Upper lobe of right lung (tissue), 1 donor: ENCODE measurements at places on chromosomes 4 and X. TPM values are rescaled to one million over a fixed set of nuclear protein-coding genes. Genes with fewer than 3 reads are reported as not detected.

GRCh38 chrX:137052643-137053235 is 18.9 kb upstream of the GPR101 start:
- no peak for DNase-seq
- no peaks in the 10 kb centered on the region for H3K27me3 ChIP-seq
- no peak overlapping the region for H3K27ac ChIP-seq
- H3K4me3 ChIP-seq: peak overlapping the region; percentile 40
- no peaks in the 10 kb centered on the region for H3K36me3 ChIP-seq

- peaks cover 44% of the 10 kb centered on the region for H3K36me3 ChIP-seq
These were observed 11.0 kb downstream of the PGM2 start for GRCh38 chr4:37837446-37837845.

DNA sequence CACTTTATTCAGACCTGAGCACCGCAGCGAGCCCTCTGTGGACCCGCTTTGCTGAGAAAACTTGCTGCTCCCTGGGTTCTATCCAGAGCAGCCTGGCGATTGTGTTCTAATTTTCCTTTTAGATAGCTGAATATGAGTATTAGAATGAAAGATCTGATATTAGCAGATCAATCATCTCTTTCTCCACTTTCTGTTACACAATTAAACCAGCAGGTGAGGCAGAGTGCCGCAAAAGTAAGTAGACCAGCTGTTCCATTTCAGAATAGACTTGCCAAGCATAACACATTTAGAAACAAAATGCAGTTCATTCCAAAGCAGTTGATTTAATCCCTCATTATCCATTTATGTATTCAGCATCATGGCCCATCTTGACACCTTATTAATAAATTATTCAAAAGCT is 58.6 kb downstream of the PALLD start:
- peaks cover 3% of the 10 kb centered on the region for H3K4me1 ChIP-seq
- no peak overlapping the region for H3K4me3 ChIP-seq
- no peak for DNase-seq
- no peaks in the 10 kb centered on the region for H3K36me3 ChIP-seq
- no peak overlapping the region for H3K27ac ChIP-seq
- H3K27me3 ChIP-seq: no peaks in the 10 kb centered on the region

- no peaks in the 10 kb centered on the region for H3K27me3 ChIP-seq
- DNase-seq: no peak
- H3K4me1 ChIP-seq: peaks cover 7% of the 10 kb centered on the region
- no peaks in the 10 kb centered on the region for H3K36me3 ChIP-seq
- no peak overlapping the region for H3K4me3 ChIP-seq
These were observed 27.4 kb upstream of the CAMK2D start for GRCh38 chr4:113788888-113789287.

DNA sequence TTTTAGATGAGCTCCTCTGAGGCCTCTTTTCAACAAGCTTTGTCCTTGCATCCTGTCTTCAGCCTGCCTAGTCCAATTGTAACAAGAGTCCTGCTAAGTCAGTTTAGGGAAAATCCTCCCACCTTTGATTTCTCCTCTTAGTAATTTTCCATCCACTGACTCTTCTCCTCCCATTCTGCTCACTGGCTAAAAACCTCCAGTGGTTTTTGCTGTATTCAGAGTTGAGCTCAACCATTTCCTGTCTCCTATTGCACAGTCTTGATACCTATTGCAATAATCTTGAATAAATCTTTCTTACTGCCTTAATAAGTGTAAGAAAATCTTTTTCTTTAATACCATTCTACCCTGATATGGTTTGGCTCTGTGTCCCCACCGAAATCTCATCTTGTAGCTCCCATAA is 117.8 kb upstream of the ENPP6 start:
- H3K4me3 ChIP-seq: no peak overlapping the region
- peaks cover 10% of the 10 kb centered on the region for H3K4me1 ChIP-seq
- no peak overlapping the region for H3K27ac ChIP-seq

GRCh38 chrX:70470850-70471289 is 26.2 kb downstream of the DLG3 start:
- H3K27ac ChIP-seq: no peak overlapping the region
- DNase-seq: no peak
- no peaks in the 10 kb centered on the region for H3K36me3 ChIP-seq
- H3K27me3 ChIP-seq: no peaks in the 10 kb centered on the region
- H3K4me1 ChIP-seq: no peaks in the 10 kb centered on the region
- no peak overlapping the region for H3K4me3 ChIP-seq

- peak overlapping the region; percentile 51 for H3K27ac ChIP-seq
- DNase-seq: no peak
- H3K4me1 ChIP-seq: no peaks in the 10 kb centered on the region
- peaks cover 20% of the 10 kb centered on the region for H3K36me3 ChIP-seq
These were observed 56.9 kb downstream of the ACOX3 start for GRCh38 chr4:8383451-8384160.

DNA sequence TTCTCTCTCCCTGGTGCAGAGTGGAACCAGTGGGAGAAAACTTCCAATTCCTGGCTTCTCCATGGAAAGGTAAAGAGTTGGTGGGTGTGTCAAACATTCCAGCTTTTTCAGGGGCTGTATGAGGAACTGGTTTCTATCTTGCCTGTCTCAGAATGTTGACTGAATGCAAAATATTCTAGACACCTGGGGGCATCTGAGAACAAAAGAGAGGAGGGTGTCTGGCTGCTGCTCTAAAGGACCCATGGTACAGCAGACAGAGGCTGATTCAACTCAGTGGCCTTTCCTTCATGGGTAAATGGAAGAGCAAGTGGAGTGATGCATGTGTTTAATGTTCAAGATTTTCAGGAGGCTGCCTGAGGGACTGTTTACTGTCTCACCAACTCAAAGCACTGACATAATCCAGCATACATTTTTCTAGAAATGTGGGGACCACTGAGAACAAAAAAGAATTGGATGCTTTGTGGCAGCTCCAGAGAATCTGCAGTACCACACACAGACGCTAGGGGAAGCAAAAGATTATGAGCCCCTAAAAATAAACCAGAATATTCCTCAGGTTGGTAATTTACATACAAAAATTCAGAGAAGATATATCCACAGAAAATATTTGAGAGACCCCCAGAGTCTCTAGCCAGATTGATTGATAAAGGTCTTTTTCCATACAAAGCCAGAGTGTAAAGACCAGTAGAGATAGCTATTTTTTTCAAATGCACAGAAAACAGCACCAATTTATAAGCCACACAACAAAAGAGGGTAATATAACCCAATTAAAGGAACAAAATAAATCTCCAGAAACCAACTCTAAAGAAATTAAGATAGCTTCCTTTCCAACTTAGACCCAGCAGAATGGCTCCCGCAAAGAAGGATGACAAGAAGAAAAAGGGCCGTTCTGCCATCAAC is 48.0 kb upstream of the STARD8 start:
- no peaks in the 10 kb centered on the region for H3K27me3 ChIP-seq
- H3K4me3 ChIP-seq: no peak overlapping the region
- H3K4me1 ChIP-seq: no peaks in the 10 kb centered on the region
- no peaks in the 10 kb centered on the region for H3K36me3 ChIP-seq

- DNase-seq: no peak
- H3K27ac ChIP-seq: peak within 1 kb of the TSS; percentile 99
- H3K36me3 ChIP-seq: no peaks in the 10 kb centered on the region
- H3K27me3 ChIP-seq: no peaks in the 10 kb centered on the region
These were observed at the start of gene ING2 for GRCh38 chr4:183504930-183505610. TSS of gene ING2 (plus strand) at chr4:183505058. CDS start at chr4:183505196, 138 bp downstream.

GRCh38 chrX:48472225-48472624 is 2.2 kb upstream of the SLC38A5 start:
- H3K27ac ChIP-seq: no peak overlapping the region
- no peaks in the 10 kb centered on the region for H3K27me3 ChIP-seq
- no peak for DNase-seq
- H3K4me1 ChIP-seq: no peaks in the 10 kb centered on the region
- H3K36me3 ChIP-seq: no peaks in the 10 kb centered on the region

DNA sequence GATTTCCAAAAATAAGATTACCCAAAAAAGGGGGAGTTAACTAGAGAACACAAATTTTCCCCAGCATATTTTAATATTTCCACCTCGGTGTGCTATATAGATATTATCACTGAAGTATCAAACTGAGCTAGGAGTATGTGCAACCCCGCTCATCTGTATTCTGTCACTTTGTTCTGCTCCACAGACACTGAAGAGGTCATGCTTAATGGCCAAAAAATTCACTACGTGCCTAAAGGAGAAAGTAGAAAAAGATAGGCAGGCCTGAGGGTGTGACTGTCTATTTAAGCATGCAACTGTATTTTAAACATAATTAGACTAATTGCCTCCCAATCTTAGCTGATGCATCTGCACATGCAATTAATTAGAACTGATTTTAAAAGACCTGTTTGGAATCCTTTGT is 24.5 kb downstream of the SH3RF1 start:
- no peaks in the 10 kb centered on the region for H3K27me3 ChIP-seq
- no peak for DNase-seq
- peaks cover 25% of the 10 kb centered on the region for H3K4me1 ChIP-seq
- no peak overlapping the region for H3K27ac ChIP-seq
- no peaks in the 10 kb centered on the region for H3K36me3 ChIP-seq

GRCh38 chr4:113467581-113467980 is 294.0 kb downstream of the CAMK2D start:
- peaks cover 14% of the 10 kb centered on the region for H3K4me1 ChIP-seq
- DNase-seq: no peak
- H3K27ac ChIP-seq: peak overlapping the region; percentile 84
- H3K27me3 ChIP-seq: no peaks in the 10 kb centered on the region
- no peak overlapping the region for H3K4me3 ChIP-seq
- peaks cover 19% of the 10 kb centered on the region for H3K36me3 ChIP-seq

DNA sequence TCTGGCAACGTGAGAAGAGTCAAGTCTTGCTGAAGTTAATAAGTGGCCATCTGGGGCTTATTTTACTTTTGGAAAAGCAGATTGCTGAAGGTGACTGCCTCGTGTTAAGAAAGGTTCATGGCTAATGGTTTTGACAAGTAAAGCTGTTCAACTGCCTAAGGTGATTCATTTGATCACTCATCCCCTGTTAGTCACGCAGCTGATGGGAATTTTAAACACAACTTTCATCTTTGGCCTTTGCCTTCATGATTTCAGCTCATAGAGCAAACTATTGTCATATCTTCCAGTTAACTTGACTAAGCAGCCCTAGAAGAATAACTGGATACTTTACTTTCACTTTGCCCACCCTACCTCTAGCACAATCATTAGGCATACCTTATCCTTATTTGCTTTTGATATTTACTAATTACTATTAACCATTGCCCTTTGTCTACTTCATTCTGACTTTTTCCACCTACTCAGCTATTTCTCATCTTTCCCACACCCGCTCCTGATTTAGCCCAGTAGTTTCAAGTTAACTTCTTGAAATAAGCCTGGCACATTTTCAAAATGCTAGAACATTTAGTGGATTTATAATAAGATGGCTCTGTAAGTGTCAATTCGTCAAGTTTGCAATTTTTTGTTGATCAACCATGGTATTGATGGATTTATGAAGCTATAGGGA is 170.6 kb upstream of the S100G start:
- no peaks in the 10 kb centered on the region for H3K36me3 ChIP-seq
- H3K27ac ChIP-seq: no peak overlapping the region
- no peak for DNase-seq
- H3K27me3 ChIP-seq: no peaks in the 10 kb centered on the region

- H3K36me3 ChIP-seq: no peaks in the 10 kb centered on the region
- H3K4me1 ChIP-seq: no peaks in the 10 kb centered on the region
- no peak overlapping the region for H3K27ac ChIP-seq
- no peak for DNase-seq
- no peak overlapping the region for H3K4me3 ChIP-seq
- H3K27me3 ChIP-seq: no peaks in the 10 kb centered on the region
These were observed 170.6 kb upstream of the SCML1 start for GRCh38 chrX:17566740-17567139.

DNA sequence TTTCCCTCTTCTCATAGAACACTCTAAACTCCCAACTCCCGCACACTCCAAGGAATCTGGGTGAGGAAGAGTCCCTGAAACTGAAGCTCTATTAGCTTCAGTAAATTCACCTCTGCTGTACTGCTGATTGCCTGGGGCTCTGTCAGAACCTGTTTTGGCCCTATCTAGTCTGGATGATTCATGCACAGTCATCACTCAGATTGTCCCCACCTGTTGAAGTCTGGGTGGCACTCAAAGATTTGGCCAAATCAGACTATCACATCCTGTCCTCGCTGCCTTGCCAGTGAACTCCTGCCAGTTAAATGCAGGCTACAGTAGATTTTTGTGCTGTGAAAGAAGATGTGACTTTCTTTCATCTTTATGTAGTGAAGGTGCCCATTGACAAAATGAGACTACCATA is 63.5 kb upstream of the EMCN start:
- H3K27me3 ChIP-seq: no peaks in the 10 kb centered on the region
- H3K27ac ChIP-seq: no peak overlapping the region
- no peaks in the 10 kb centered on the region for H3K36me3 ChIP-seq
- no peak overlapping the region for H3K4me3 ChIP-seq

- no peak for DNase-seq
- no peaks in the 10 kb centered on the region for H3K4me1 ChIP-seq
These were observed 25.1 kb downstream of the ARL13A start for GRCh38 chrX:100994352-100995281.

DNA sequence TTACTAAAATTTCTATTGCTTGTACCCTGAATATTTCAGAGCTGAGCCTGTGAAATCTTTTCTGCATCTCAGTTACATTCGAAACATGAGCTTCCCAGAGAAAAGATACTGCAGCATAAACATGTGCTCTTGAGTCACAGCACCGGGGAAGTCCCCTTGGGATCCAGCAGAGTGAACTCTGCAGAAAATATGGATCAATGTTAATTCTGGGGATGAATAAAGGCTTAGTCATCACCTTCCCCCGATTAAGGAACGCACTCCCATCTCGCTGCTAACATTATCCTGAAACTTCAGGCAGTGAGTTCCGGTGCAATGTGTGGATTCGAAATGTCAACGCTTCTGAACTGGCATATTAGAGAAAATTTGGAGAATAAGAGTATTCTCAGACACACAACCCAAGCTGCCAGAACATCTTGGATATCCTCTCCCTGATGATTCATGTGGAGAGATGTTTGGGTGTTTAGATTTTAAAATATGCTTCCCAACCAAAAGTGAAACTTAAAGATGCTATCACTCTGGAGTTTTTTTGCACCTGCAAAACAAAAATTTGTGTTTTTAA is 90.8 kb downstream of the IRF2 start:
- no peaks in the 10 kb centered on the region for H3K27me3 ChIP-seq
- DNase-seq: no peak
- H3K36me3 ChIP-seq: peaks cover 16% of the 10 kb centered on the region
- peak overlapping the region; percentile 21 for H3K4me3 ChIP-seq

DNA sequence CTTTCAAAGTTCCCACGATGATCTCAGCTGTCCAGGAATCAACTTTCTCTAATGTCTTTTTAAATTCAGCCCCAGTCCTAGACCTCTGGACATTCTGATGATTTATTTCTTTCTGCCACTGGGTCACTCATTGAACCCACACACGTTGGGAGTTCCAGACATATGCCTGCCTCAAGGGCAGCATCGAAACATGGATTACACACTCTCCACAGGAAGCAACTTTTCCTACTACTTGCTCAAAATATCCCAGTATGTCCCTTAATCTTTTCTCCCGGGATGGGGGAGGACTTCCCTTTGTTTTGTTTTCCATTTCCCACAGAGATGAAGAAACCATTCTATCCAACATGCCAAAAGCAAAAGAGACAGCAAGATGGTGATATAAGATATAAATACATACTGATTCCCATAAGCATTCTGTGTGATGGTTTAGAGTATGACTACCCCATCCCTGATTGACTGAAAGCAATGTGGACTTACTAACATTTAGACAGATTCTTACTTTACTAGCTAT is 79.8 kb upstream of the PPARGC1A start:
- no peak overlapping the region for H3K27ac ChIP-seq
- no peaks in the 10 kb centered on the region for H3K27me3 ChIP-seq
- no peak overlapping the region for H3K4me3 ChIP-seq
- no peak for DNase-seq

The PRDM5 gene
- 17.0 TPM for total RNA-seq

The TMEM31 gene
- not detected for total RNA-seq

The NCAPG gene
- 0.84 TPM for total RNA-seq

The CASP6 gene
- total RNA-seq: 15.2 TPM

The CXCL10 gene
- 3.3 TPM for total RNA-seq

The TBC1D9 gene
- 39.5 TPM for total RNA-seq
